Thymus (tissue), 14 donors: ENCODE measurements at places on chromosomes 2 and 18. TPM values are rescaled to one million over a fixed set of nuclear protein-coding genes. Genes with fewer than 3 reads are reported as not detected.

The ZNF516 gene
- total RNA-seq: 5.9 TPM

The FIGLA gene
- not detected for total RNA-seq

The LYPD6B gene
- 0.24 TPM for total RNA-seq

The LRRC30 gene
- 0.14 TPM for total RNA-seq

The MAP2 gene
- 2.5 TPM for total RNA-seq
